Hepatocyte (in vitro differentiated cells): ENCODE measurements at places on chromosomes 13 and 19. TPM values are rescaled to one million over a fixed set of nuclear protein-coding genes. Genes with fewer than 3 reads are reported as not detected.

GRCh38 chr13:48652851-48653471 lies 768 bp upstream of the CYSLTR2 start:
- no peaks in the 10 kb centered on the region for H3K27me3 ChIP-seq
- no peaks in the 10 kb centered on the region for H3K36me3 ChIP-seq
- H3K4me1 ChIP-seq, result peaks cover 19% of the 10 kb centered on the region
- no peak overlapping the region for H3K4me3 ChIP-seq
- no peak for DNase-seq
- H3K27ac ChIP-seq, result peak overlapping the region; percentile 76

The NANOS3 gene
- 0.60 TPM in 1 of 2 replicates, not detected in the other for total RNA-seq

The RDH8 gene
- not detected in 2 replicates for total RNA-seq

The ATP7B gene
- 51.2 and 70.0 TPM in 2 replicates for total RNA-seq

DNA sequence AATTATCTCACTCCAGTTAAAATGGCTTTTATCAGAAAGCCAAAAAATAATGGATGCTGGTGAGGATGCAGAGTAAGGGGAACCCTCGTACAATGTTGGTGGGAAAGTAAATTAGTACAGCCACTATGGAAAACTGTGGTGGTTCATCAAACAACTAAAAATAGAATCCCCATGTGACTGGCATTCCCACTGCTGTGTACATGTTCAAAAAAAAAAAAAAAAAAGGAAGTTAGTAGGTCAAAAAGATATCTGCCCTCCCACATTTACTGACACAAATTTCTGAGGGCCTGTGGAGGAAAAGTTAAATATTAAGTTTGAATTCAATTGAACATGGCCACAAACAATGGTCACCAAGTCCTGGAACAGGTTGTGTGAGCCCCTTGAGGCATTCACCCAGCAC lies 9.8 kb upstream of the ZSCAN5A start:
- no peaks in the 10 kb centered on the region for H3K27me3 ChIP-seq
- H3K4me3 ChIP-seq, result no peak overlapping the region
- DNase-seq, result no peak
- no peak overlapping the region for H3K27ac ChIP-seq
- H3K4me1 ChIP-seq, result no peaks in the 10 kb centered on the region

The TRIP10 gene
- total RNA-seq, result 48.8 and 50.5 TPM in 2 replicates

DNA sequence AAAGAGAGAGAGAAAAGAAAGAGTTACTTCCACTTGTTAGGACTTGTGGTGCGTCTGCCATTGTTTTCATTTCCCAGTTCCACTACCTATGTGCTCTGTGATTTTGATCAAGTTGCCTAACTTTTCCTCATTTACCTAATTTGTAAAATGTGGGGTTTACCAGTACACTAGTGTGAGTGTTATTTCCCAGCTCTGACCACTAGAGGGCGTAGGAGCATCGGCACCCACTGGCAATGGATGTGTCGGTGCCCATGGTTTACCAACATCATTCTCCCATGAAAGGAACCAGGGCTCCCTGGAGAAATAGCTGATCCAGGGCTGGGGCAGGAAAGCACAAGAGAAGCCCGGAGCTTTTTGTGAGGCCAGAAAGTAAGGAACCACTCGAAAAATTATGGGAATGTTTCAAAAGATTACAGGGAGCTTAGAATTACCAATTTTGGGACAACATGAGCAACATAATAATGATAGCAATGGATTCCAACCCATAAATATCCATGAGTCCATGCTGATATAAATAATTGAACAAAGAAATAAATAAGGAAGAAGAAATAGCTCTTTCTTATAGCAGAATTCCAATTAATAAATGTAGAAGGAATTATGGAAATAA lies 15.1 kb upstream of the CEACAM4 start:
- H3K4me1 ChIP-seq, result no peaks in the 10 kb centered on the region
- H3K4me3 ChIP-seq, result no peak overlapping the region
- peak; percentile 33 for DNase-seq
- H3K27me3 ChIP-seq, result no peaks in the 10 kb centered on the region

- no peaks in the 10 kb centered on the region for H3K36me3 ChIP-seq
- peaks cover 11% of the 10 kb centered on the region for H3K4me1 ChIP-seq
- H3K27me3 ChIP-seq, result no peaks in the 10 kb centered on the region
- no peak overlapping the region for H3K27ac ChIP-seq
- peak; percentile 40 for DNase-seq
- H3K4me3 ChIP-seq, result no peak overlapping the region
Measured at GRCh38 chr13:47117268-47117667, 220.4 kb upstream of the HTR2A start.

The HTR2A gene
- total RNA-seq, result 0.20 and 0.23 TPM in 2 replicates

The CLEC17A gene
- not detected in 2 replicates for total RNA-seq

- no peaks in the 10 kb centered on the region for H3K27me3 ChIP-seq
- no peak for DNase-seq
- no peaks in the 10 kb centered on the region for H3K4me1 ChIP-seq
- no peak overlapping the region for H3K4me3 ChIP-seq
- H3K27ac ChIP-seq, result no peak overlapping the region
Measured at GRCh38 chr19:30003866-30004265, 61.8 kb downstream of the URI1 start.

- H3K27ac ChIP-seq, result no peak overlapping the region
- no peak for DNase-seq
- H3K4me3 ChIP-seq, result no peak overlapping the region
- H3K27me3 ChIP-seq, result no peaks in the 10 kb centered on the region
- peaks cover 3% of the 10 kb centered on the region for H3K4me1 ChIP-seq
Measured at GRCh38 chr13:41568972-41569351, 111.6 kb downstream of the RGCC start.

DNA sequence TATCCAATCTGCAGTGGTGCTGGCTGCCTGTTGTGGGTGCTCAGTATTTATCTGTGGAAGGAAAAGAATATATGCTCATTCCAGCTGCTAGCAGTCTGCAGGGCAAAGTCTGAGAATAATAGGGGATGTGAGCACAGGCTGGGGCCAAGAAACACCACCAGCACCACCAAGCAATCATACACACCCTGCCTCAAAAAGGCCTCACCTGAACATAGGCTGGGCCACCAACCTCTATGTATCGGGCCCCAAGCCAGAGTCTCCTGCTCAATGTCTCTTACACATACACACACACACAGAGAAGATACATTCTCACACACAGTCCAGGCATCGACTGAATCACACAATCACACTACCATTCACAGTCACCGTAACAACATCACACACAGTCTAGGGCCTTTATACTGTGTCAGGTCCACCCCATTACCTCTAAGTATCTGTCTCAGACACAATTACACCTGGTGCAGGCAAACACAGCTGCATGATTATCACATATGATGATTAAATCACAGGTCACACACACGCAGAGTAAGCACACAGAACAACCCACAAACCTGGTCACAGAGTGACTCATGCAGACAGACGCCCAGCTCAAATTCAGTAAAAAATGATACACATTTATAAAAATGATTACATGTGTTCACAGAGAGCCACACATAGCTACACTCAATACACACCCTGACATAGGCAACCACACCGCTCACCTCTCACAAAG lies 1.3 kb upstream of the ZSCAN22 start:
- DNase-seq, result no peak
- no peak overlapping the region for H3K4me3 ChIP-seq
- no peaks in the 10 kb centered on the region for H3K27me3 ChIP-seq
- H3K4me1 ChIP-seq, result peaks cover 12% of the 10 kb centered on the region

The LATS2 gene
- total RNA-seq, result 15.5 and 17.1 TPM in 2 replicates

The USP12 gene
- total RNA-seq, result 26.4 and 33.7 TPM in 2 replicates

The WDR87 gene
- total RNA-seq, result not detected in 2 replicates

The C19orf85 gene
- not detected in 2 replicates for total RNA-seq

- no peaks in the 10 kb centered on the region for H3K36me3 ChIP-seq
- DNase-seq, result no peak
- H3K4me1 ChIP-seq, result no peaks in the 10 kb centered on the region
- no peak overlapping the region for H3K27ac ChIP-seq
- H3K27me3 ChIP-seq, result no peaks in the 10 kb centered on the region
Measured at GRCh38 chr13:110575322-110576069, 14.0 kb upstream of the RAB20 start.

GRCh38 chr19:40450664-40451063 lies 6.5 kb upstream of the SERTAD3 start:
- peaks cover 1% of the 10 kb centered on the region for H3K4me1 ChIP-seq
- H3K27me3 ChIP-seq, result no peaks in the 10 kb centered on the region
- H3K27ac ChIP-seq, result no peak overlapping the region
- DNase-seq, result no peak

DNA sequence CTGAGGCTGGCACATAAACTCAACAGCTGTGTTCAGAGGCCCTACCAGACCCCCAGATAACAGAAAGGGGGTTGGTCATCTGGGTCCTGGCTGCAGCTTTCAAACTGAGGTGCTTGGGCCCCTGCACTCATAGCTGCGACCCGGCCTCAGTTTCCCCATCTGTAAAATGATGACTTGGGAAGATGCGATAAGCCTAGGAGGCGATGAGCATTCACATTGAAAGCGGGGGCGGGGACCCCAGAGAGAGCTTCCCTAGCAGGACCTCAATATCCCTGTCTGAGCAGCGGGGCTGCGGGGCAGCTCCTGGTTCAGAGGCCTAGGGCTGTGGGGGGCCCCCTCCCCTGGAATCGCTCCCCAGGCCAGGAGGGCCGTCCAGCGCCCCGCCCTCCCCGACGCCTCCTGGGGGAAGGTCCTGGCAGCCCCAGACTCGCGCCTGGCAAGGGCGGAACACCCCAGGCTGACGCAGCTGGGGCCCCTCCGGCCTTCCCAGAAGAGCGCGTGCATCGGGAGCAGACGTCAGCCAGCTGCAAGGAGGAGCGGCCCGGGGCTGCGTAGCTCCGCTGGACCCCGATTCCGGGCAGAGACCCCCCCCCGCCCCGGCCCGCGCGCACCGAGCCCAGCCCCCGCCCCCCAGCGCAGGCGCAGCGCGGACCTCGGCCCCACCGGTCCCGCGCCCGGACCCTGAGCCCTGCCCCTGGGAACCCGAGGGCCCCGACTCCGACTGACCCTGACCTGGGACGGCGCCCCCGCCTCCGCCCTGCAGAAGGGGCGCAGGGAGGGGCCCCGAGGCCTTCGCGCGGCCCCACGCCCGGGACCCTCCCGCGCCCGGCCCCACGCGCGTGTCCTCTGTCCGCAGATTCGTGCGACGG lies 3.5 kb downstream of the FSTL3 start:
- H3K4me1 ChIP-seq, result peaks cover 37% of the 10 kb centered on the region
- H3K27me3 ChIP-seq, result no peaks in the 10 kb centered on the region
- H3K27ac ChIP-seq, result peak overlapping the region; percentile 99

GRCh38 chr19:39941615-39942365 lies 7.4 kb upstream of the FCGBP start:
- no peak overlapping the region for H3K4me3 ChIP-seq
- no peaks in the 10 kb centered on the region for H3K36me3 ChIP-seq
- DNase-seq, result no peak
- H3K4me1 ChIP-seq, result peaks cover 27% of the 10 kb centered on the region
- H3K27me3 ChIP-seq, result no peaks in the 10 kb centered on the region

DNA sequence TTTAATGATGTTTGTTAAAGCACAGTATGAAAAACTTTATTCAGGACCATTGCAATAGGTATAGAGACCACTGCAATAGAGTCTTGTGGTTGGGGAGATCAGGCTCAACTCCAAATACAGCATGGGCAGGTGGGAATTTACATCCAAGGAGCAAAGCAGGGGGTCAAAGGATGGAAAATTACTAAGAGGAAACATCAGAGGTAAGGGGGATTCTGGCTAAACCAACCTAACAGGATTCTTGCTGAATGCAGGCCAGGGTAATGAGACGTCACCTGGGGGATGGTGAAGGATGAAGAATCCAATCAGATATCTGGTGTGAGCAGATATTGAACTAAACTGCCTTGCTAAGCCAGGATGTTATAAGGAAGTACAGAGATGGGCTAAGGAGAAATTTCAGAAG lies 126.6 kb upstream of the MIR17HG start:
- no peaks in the 10 kb centered on the region for H3K36me3 ChIP-seq
- H3K4me1 ChIP-seq, result no peaks in the 10 kb centered on the region
- DNase-seq, result no peak
- H3K27ac ChIP-seq, result no peak overlapping the region
- no peak overlapping the region for H3K4me3 ChIP-seq

The PSG7 gene
- total RNA-seq, result not detected in 2 replicates

DNA sequence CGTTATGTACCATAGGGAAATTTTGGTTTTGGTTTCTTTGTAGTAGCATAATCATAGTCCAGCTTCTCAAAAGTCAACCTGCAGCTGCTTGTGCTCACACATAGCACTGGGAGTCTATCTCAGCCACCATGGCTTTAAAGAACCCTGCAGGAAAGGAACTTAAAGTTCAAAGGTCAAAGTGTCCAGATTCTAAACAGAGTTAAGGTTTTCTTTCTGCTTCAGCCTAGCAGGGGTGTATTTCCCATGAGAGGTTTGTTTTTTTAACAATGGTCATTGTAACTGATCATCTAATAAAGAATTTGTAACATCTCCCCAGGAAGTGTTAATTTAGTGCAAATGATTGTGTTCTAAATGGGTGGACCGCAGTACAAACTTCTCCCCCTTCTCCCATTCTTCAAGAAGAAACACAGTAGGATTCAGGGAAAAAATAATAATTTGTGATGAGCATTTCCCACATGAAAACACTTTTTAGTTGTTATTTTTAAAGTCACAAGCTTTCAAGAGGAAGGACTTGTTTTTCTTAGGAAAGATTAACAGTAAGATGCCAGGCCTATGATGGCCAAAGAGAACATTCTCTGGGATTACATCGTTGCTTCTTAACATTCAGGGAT lies 168.0 kb downstream of the EFNB2 start:
- H3K4me3 ChIP-seq, result no peak overlapping the region
- no peaks in the 10 kb centered on the region for H3K36me3 ChIP-seq
- H3K27ac ChIP-seq, result no peak overlapping the region
- H3K4me1 ChIP-seq, result no peaks in the 10 kb centered on the region

- H3K27me3 ChIP-seq, result no peaks in the 10 kb centered on the region
- DNase-seq, result no peak
- no peak overlapping the region for H3K4me3 ChIP-seq
- H3K4me1 ChIP-seq, result no peaks in the 10 kb centered on the region
Measured at GRCh38 chr13:97286317-97287046, 64.3 kb downstream of the MBNL2 start.

- no peaks in the 10 kb centered on the region for H3K27me3 ChIP-seq
- no peaks in the 10 kb centered on the region for H3K36me3 ChIP-seq
- no peak for DNase-seq
- H3K4me3 ChIP-seq, result no peak overlapping the region
- no peak overlapping the region for H3K27ac ChIP-seq
Measured at GRCh38 chr13:98457053-98457452, 119.9 kb downstream of the STK24 start.

- H3K27me3 ChIP-seq, result no peaks in the 10 kb centered on the region
- H3K27ac ChIP-seq, result peak overlapping the region; percentile 82
- no peaks in the 10 kb centered on the region for H3K36me3 ChIP-seq
- no peak for DNase-seq
Measured at GRCh38 chr13:98803921-98804320, 51.4 kb upstream of the SLC15A1 start.

The PPAN gene
- 15.0 and 15.5 TPM in 2 replicates for total RNA-seq
